ENCODE measurements at places on chromosomes 3 and 15.

DNA sequence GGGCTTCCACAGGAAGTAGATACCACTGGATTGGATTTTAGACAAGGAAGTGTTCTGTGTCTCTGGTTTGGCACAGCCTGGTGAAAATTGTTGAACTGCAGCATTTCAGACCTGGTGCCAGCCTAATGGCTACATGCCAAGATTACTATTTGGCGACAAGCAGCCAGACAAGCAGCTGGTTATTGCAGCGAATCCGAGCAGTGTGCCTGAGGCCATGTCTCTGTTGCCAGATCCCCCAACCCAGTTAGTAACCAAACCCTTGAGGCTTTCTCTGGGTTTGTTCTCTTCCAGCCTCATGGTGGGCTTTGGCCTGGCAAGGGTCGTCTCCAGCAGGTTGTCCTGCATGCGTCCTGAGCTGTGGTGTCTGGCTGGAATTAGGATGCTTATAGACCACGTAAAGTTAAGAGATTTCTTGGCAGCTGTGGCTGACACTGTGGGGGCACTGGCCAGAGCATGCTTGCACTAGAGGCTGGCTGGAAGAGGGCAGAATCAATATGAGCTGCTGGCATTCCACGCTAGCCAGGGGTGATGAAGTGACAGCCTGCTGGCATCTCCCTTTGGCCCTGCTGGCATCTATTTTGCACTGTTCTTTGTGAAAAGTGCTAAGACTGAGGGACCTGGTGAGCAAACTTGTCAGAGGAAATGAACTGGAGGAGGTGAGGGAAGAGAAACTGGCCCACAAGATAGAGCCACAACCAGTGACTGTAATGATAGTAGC, 172.6 kb downstream of the RBMS3 start:
- DNase-seq: no peak

GRCh38 chr3:88616413-88616812, 466.7 kb downstream of the C3orf38 start:
- no peak for DNase-seq

- DNase-seq: no peak
Measured at GRCh38 chr15:23038726-23039142, 635 bp downstream of the TUBGCP5 start.

DNA sequence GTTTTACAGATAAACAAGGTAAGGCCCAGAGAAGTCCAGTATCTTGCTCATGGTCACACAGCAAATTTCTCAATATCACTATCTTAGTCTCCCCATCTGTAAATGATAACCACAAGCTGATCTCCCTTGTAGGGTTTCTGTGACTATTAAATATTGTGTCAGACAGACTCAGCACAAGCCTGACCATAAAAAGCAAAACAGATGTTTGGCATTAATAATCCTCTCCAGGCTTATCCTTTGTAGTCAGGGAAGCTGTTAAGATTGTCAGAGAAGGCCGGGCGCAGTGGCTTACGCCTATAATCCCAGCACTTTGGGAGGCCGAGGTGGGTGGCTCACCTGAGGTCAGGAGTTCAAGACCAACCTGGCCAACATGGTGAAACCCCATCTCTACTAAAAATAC, 173.2 kb upstream of the PRICKLE2 start:
- DNase-seq: no peak

DNA sequence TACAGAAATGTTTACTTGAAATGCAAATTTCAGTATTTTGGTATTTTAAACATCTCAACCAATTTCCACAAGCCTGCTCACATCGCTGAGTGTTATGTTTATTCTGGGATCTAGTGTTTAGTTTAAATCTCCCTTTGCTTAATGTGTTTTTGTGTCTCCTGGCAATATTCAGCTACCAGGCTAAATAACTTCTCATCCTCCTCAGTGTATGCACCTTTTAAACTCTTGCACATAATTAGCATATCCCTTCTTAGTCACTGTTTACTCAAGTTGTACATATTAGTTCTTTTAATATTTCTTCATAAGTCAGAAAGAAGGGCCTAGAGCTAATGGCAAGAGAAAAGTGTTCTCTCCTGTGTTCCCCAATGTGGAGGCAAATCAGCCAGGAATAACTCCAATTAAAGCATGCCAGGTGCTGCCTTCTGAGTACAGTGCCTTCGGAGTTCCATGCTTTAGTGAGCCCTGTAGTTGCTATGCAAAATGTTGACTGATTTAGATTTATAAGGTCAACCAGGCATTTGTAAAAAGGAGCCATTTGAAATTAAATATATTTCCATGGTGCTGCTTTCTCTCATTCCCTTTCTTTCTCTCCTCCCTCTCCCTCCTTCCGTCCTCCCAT, 234.3 kb downstream of the GAP43 start:
- no peak for DNase-seq

DNA sequence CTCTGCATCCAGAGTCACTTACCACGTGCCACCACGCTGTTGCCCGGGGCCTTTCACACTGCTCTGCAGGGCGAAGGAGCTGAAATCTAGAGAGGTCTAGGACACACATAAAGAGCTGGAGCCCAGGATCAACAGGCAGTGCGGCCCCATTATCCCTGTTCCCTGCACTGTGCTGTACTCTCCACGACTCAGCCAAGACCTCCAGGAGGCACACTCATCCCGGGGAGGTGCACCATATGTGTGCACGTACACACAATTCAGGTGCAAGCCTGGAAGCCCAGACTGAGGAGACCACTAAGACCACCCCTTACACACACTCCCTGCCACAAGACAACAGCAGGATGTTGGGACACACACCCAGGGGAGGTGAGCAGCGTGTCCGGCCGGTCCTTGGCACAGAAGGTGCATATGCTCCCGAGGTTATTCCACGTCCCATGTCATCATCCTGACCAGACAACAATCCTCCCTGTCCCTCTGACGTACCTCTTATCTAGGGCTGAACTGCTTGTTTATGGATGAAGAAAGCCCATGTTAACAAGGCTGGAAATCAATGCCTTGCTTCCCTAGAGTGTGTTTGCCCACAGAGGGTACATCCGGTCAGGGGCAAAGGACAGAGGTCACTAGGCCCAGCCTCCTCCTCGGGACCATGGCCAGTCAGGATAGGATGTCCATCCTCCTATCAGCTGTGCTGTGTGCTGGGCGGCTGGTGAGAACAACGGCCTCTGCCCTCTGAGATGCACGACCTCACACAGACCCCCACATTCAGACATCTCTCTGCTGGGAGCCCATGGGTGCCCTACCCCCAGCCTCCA, 16.1 kb downstream of the KLF15 start:
- peak; percentile 67 for DNase-seq

- no peak for DNase-seq
Measured at GRCh38 chr15:96390986-96391385, 60.5 kb downstream of the NR2F2 start.

- DNase-seq: no peak
Measured at GRCh38 chr3:15873415-15873814, 75.6 kb upstream of the ANKRD28 start.

DNA sequence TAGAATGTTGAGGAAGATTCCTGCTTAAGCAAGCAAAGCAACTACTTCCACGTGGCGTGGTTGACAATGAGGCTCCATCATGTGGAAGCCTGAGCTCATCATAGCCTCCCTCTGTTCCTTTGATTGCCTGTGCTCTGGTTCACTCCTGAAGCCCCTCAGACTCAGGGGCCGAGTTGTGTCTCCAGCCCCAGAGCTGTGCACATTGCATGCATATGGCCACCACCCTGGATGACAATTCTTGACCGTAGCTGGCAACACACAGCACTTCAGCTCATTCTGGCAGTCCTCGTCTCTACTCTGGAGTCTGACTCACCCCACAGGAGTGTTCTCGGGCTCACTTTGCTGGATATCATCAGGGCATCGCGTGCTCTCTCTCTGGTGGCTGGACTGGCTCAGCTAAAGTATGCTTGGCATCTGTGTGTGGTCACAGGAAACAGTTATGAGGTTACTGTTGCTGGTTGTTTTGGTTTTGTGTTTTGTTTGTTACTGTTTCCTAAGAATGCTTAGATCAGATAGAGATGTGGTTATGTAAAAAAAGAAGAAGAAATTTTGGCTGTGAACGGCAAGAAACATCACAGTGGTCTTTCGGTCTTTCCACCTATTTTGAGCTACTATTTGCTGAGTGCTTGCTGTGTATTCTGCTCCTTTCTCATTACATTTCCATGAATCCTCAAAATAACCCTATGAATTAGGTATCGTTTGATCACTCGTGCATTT, 41.6 kb upstream of the MRPS22 start:
- DNase-seq: no peak

- DNase-seq: no peak
Measured at GRCh38 chr3:72666447-72666755, 181.8 kb downstream of the SHQ1 start.

DNA sequence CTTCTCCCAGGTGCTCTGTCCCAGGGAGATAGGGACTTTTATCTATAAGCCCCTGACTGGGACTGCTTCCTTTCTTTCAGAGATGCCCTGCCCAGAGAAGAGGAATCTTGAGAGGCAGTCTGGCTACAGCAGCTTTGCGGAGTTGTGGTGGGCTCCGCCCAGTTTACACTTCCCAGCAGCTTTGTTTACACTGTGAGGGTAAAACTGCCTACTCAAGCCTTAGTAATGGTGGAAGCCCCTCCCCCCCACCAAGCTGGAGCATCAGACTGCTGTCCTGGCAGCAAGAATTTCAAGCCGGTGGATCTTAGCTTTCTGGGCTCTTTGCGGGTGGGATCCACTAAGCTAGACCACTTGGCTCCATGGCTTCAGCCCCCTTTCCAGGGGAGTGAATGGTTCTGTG, 253.8 kb upstream of the ARL6 start:
- no peak for DNase-seq

DNA sequence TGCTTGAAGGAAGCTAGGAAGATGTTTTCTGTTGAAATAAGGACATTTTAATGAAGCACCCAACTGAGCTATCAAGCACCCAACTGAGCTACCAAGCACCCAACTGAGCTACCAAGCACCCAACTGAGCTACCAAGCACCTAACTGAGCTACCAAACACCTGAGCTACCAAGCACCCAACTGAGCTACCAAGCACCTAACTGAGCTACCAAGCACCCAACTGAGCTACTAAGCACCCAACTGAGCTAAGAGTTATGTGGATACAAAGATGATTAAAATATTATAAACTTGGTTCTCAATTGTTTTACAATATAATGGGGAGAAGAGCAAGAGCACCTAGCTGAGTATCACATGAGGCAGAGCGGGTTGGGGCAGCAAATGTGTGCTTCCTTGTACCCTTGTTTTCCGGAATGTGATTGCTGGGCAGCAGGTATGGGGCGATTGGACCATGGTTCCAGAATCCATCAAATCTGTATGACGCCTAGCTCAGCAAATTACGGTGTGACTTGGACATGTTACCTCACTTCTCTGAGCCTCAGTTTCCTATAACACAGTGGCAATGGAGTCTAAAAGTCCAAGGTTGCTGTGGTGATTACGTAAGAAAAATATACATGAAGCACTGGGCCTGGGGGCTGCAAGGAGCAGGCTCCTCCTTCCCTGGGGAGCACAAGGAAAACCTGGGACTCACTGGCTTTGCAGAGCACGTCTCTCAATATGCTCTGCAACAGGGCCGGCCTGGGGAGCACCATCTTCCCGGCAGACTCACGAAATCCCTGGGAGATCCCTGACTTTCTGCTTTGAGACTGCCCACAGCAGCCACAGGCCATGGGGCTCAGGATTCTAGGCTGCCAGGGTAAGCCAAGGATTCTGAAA, 11.3 kb downstream of the BMF start:
- DNase-seq: no peak
